ENCODE measurements at places on chromosomes 5 and 9.

DNA sequence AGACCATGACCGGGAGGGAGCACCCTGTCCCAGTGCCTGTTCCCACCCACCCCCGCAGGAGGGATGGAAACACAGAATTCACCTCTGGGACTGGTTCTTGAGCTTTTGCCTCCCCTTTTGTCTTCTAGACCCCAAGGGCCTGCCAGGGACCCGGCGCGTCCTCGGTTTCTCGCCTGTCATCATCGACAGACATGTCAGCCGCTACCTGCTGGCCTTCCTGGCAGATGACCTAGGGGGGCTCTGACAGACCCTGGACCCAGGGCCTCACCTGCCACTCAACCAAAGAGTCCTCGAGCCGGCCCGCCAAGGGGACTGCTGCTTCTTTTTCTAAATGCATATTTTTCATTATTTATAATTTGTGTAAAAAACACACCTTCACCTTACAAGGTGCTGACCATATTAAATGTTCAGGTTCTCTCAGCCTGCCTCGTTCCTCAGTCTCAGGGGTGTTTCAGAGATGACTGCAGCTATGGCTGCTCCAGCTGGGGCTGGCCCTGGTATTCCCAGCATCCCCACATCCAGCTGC, 16.9 kb downstream of the CARD19 start:
- no peak for DNase-seq

DNA sequence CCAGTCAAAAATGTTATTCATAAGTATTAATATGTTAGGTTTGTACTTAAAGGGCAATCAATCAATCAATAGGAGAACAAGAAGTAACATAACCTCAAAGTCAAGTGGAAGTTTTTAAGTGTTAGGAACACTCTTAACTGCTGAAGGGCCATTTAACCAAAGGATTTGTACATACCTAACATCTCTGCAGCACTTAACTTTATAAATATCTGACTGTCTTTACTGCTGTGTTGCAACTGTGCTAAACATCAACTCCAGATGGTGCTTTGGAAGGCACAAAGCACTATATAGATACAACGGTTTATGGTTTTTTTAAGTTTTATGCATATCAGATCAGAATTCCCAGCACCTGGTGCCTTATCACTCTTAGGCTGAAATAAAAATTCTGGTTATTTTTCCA, 604.9 kb upstream of the PTGER4 start:
- no peak for DNase-seq

GRCh38 chr5:114361724-114362196, at the start of gene KCNN2:
TSS of gene KCNN2 (plus strand) at chr5:114362070. CDS start at chr5:114362140, 70 bp downstream.
- DNase-seq, result no peak

DNA sequence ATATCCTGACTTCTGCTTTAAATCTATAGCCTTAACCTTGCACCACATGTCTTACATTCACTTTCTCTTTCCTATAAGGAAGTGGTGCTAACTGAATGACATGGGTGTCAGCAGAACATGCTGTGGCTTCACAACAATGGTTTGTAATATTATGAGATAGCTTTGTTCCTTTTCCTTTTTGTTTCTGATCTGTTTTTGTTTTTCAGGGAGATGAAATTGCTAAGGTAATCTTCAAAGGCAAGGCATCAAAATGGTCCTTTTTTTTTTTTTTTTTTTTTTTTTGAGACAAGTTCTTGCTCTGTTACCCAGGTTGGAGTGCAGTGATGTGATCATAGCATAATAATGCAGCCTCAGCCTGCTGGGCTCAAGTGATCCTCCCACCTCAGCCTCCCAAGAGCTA, 53.6 kb upstream of the RANBP6 start:
- no peak for DNase-seq

DNA sequence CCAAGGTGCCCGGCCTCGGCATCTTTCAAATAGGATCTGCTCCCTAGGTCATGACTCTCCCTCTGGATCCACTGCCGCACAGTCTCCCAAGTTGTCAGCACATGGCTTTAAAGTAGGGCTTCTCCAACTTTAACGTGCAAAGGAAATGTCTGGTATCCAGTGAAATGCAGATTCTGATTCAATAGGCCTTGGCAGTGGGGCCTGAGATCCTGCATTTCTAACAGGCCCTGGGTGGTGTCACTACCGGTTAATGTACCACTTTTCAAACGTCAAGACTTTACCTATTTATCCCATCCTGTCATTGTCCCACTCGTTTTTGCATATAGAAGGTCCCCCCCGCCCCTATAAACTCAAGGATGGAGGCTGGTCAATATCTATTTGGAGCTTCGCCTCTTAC, 137.6 kb upstream of the ZNF618 start:
- no peak for DNase-seq

DNA sequence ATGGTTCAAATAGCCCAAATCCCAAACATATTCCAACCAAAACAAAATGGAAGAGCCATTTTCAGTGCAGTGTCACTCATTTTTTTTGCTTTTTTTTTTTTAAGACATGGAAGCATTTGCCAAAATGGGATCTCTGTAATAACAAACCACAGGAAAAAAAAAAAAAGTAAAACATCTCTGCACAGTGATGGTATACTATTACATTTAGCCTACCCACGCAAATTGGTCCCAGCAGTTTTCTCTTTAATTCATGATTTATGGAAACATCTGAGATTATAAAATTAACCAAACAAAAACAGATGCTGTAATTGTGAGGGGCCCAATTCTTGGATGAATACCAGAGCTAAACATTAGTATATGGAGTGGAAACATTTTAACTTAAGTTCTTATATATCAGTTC, 566.6 kb downstream of the ZNF608 start:
- no peak for DNase-seq

DNA sequence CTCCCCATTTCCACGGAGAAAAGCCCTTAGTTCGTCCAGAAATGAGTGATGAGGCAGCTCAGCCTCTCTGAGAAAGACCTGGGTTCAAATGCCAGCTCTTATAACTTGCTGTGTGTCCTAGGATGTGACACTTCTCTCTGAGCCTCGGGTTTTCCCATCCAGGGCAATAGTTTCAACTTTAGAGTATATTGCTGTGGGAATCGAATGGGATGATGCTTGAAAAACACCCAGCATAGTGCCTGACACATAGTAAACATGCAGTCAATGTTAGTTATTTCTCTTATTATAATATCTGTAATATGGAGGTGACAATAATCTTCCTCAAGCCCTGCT, 430 bp upstream of the MAPKAP1 start:
- DNase-seq, result no peak

- no peak for DNase-seq
Measured at GRCh38 chr9:1018121-1018520, 32.0 kb upstream of the DMRT2 start.

- no peak for DNase-seq
Measured at GRCh38 chr9:100196828-100197227, 97.8 kb downstream of the INVS start.

DNA sequence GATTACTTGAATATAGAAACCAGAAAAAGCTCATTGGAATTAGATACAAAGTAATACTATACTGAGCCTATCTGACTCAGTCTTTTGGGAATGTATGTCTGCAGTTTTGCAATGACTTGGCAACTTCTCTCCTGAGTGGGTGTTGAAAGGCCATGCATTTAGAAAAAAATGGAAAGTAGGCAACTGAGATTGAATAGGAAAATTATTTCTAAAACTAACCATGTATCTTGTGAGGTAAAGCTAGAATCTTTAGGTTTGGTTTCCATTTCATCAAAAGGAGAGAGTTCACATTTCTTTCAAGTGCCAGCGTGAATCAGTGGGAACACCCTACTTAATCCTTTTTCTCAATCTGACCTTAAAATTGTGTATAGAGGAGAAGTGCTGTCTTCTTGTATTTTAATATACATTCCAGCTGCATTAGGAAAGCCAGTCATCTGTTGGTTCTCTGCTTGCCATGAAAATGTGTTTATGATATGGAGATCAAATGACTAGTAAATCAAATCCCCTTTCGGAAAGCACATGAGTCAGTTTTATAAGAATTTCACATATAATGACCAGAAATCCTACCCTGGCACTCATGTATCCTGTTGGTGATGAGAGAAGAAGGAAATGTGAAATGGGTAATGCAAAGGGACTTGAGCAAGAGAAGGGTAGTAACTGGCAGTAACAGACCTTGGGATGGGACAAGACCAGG, 30.4 kb downstream of the NFX1 start:
- DNase-seq, result no peak

DNA sequence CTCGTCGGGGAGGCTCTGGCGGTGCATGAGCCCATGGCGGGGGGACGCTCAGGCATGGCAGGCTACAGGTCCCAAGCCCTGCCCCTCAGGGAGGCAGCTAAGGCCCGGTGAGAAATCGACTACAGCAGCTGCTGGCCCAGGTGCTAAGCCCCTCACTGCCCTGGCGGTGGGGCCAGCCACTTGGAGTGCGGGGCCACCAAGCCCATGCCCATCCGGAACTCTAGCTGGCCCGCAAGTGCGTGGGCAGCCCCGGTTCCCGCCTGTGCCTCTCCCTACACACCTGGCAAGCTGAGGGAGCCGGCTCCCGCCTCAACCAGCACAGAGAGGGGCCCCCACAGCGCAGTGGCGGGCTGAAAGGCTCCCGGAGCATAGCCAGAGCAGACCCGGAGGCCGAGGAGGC, 1896.9 kb upstream of the CDH6 start:
- no peak for DNase-seq

DNA sequence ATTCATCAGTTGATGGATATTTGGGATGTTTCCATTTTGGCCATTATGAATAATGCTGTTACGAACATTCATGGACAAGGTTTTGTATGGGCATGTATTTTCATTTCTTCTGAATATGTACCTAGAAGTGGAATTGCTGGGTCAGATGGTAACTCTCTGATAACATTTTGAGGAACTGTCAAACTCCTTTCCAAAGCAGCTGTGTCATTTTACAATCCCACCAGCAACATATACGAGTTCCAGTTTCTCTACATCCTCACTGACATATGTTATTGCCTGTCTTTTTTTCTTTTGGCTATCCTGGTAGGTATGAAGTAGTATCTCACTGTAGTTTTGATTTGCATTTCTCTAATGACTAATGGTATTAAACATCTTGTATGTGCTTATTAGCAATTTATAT, 86.7 kb downstream of the PRKACG start:
- no peak for DNase-seq

DNA sequence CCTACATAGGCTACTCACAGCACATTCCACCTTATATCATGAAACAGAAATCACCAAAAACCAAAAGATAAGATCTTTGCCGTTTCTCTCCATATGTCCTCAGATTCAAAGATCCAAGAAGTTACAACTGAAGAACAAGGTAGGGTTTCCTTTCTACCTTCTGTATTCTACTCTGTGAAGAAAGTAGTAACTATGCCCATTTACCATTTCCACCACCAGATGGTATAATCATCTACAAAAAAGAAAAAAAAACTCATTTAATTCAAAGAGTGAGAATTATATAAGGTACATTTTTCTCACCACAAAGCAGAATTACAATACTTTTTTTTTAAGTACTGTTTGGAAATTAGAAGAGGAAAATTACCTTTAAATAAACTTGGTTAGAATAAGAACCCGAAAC, 172.6 kb upstream of the PTGER4 start:
- DNase-seq, result no peak

- DNase-seq, result peak; percentile 4
Measured at GRCh38 chr5:8184455-8185063, 315.6 kb downstream of the MTRR start.

- no peak for DNase-seq
Measured at GRCh38 chr9:107693625-107694326, 204.2 kb upstream of the KLF4 start.

- DNase-seq, result no peak
Measured at GRCh38 chr9:114002271-114002985, 75.7 kb downstream of the AMBP start.

DNA sequence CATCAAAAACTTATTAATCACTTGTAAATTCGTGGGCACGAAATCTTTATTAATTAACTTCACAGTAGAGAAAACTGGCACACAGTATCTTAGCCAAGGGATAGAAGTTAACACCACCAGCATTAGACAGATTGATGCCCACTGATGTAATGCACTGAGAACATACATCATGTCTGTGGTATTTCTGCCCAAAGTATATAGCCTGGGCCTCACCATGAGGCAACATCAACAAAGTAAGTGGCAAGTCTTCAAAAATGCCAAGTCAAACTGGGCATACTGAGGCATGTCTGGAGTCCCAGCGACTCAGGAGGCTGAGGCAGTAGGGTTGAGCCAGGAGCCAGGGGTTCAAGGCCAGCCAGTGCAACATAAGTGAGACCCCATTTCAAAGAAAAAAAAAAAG, 79.5 kb downstream of the GLIS3 start:
- no peak for DNase-seq

DNA sequence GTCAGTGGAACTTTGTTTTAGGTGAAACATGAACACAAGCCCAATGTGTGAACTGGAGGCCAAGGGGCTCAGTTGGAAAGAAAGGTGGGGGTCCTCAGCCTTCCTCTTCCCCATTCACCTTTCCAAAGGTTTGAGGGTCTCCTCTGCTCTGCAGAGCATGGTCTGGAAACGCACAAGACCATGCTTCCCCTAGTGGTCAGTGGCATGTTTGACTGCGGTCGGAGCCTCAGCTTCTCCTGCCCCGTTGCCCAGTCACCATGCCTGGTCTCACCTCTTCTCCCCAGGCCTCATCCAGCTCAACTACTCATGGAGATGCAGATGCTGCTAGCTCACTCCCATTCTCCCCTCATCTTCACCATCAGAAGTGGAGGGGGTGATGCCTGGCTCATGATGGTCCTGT, 340.3 kb downstream of the GADD45G start:
- no peak for DNase-seq

GRCh38 chr5:60521376-60522291, 178.3 kb downstream of the DEPDC1B start:
- DNase-seq, result no peak

- DNase-seq, result no peak
Measured at GRCh38 chr9:121731919-121732318, 80.5 kb downstream of the DAB2IP start.

DNA sequence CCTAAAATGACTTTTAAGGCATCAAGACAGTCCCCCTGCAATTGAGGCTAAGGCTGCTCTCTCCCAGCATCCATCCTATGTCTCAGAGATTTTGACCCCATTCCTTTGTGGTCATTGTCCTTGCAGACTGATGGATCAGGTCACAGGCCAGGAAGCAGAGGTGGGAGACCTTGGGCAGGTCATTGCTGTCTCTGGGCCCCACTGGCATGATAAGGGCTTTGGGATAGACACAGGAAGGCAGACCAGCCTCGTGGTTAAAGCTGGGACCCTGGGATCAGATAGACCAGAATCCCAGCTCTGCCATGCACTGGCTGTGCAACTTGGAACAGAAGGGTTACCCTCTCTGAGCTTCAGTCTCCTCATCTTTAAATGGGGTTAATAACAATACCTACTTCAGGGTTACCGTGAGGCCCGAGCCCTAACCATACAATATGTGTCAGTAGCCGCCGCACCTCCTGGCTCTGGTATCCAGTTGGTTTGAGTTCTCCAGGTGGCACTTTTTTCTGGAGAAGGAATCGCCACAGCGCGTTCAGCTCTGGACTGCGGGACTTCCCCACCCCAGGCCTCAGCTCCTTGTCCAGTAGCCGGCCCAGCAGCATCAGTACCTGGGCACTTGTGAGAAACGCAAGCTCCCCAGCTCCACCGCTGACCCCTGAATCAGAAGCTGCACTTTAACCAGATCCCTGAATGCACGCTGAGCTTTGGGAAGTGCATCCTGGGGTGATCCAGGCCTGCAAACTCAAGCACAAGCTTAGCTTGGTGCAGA, 21.4 kb downstream of the LAMC3 start:
- no peak for DNase-seq

GRCh38 chr5:156686380-156686779, 163.7 kb upstream of the PPP1R2B start:
- no peak for DNase-seq

All from activated T-cell treated with anti-CD3 and anti-CD28 coated beads for 1 hour (primary cell).